ENCODE measurements at places on chromosomes 11 and 22. TPM values are rescaled to one million over a fixed set of nuclear protein-coding genes. Genes with fewer than 3 reads are reported as not detected.

The UCP3 gene
- polyA plus RNA-seq = 0.38 TPM

GRCh38 chr11:116882386-116882785 is 45.0 kb upstream of the APOA1 start:
- H3K4me1 ChIP-seq = no peaks in the 10 kb centered on the region
- no peak overlapping the region for H3K4me3 ChIP-seq
- H3K36me3 ChIP-seq = no peaks in the 10 kb centered on the region
- no peak overlapping the region for H3K27ac ChIP-seq
- no peaks in the 10 kb centered on the region for H3K27me3 ChIP-seq

- no peak overlapping the region for H3K27ac ChIP-seq
- H3K4me1 ChIP-seq = no peaks in the 10 kb centered on the region
- peaks cover 7% of the 10 kb centered on the region for H3K36me3 ChIP-seq
- DNase-seq = no peak
Measured at GRCh38 chr22:30932661-30933060, 35.9 kb downstream of the MORC2 start.

DNA sequence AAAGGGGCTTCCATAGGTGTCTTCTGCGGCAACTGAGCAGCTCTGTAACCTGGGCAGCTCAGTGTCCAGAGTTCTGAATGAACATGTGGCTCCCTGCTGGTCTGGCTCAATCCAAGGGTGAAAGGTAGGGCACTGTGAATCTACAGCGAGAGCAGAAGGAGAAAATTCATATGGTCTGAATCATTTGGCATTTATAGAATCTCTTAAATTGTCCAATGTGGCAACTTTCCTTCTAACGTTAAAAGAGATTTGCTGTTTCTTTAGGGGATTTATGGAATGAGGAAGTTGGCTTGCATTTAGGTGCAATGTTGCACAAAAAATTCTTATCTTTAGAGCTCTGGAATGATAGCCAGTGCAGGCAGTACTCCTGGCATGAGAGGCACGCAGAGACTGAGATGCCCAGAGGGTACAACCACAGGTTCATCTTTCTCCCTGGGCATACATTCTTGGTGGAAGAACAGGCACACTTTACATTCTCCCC is 17.0 kb downstream of the ATXN10 start:
- no peak for DNase-seq
- peaks cover 3% of the 10 kb centered on the region for H3K36me3 ChIP-seq
- H3K27me3 ChIP-seq = no peaks in the 10 kb centered on the region
- peaks cover 4% of the 10 kb centered on the region for H3K4me1 ChIP-seq

GRCh38 chr11:44446996-44447771 is 118.3 kb upstream of the CD82 start:
- no peak overlapping the region for H3K4me3 ChIP-seq
- no peak for DNase-seq
- no peaks in the 10 kb centered on the region for H3K4me1 ChIP-seq

- H3K27me3 ChIP-seq = no peaks in the 10 kb centered on the region
- peak overlapping the region; percentile 23 for H3K27ac ChIP-seq
- DNase-seq = no peak
- no peaks in the 10 kb centered on the region for H3K36me3 ChIP-seq
Measured at GRCh38 chr11:126317432-126317755, 13.5 kb downstream of the DCPS start.

Data from aorta (tissue), 5 donors.